Esophagus mucosa (tissue), 1 donor: ENCODE measurements at places on chromosomes 7 and 10.

DNA sequence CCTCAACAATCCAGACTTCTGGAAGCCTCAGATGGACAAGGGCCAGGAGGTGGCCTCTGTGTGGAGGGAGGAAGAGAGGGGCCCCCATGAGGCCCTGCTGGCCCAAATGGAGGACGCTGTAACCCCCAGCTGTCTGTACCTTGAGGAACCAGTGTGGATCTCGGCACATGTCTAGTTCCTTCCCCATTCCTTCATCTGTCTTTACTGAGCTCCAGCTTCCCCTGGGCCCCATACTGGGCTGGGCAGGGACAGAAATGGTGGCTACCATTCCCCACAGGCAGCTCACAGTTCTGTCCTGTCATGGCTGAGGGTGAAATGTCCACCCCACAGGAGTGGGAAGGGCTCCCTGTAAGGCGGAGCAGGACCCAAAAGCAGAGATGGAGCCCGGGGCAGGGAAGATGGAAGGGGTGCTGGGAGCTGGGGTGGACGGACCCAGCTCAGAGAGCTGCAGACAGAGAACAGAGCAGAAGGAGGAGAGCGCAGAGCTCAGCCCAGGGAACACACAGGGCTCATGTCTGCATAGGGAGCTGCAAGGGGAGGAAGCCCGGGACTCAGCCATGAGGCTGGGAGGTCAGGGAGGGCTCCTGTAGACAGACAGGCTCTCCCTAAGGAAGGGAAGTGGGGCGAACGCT lies 22.8 kb downstream of the ANTXRL start:
- no peak for ATAC-seq

DNA sequence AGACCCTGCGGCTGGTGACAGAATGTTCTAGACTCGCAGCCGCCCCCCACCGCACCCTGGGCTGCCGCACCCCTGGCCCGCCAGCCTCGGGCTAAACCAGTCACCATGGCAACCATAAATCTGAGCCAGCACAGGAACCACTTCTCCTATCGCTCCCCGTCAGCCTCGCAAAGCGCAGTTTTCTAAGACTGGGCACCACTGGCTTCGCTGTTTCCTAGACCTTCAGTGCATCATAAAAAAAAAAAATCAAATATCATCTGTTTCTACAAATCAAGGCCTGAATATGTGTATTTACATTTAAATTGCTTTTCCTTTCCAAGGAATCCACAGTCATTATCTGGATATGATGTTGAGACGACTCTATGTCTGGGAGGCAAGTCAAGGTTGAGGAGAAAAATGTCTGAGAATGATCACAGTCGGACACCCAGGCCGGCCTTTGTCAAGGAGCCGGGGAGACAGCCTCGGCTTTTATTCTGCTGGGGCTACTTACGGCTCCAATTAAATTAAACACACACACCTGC lies 99.9 kb downstream of the PTPRN2 start:
- no peak for ATAC-seq

GRCh38 chr7:457814-458510 lies 61.7 kb downstream of the PDGFA start:
- peak; percentile 23 for ATAC-seq

DNA sequence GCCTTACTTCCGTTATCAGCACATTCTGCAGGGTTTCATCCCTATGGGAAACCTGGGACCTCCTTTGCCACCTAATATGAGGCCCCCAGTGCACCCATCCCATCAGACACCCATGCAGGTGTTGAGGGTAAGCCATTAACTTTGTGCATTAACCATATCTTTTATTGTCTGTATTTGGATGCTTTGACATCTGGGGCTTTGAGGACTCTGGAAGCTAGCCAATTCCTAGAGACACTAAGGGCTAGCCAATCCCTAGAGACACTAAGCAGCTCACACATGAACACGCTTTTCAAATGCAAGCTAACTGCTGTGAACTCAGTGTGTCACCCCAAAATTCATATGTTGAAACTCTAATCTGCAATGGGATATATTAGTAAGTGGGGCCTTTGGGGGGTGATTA lies 272.5 kb upstream of the COBL start:
- no peak for ATAC-seq

DNA sequence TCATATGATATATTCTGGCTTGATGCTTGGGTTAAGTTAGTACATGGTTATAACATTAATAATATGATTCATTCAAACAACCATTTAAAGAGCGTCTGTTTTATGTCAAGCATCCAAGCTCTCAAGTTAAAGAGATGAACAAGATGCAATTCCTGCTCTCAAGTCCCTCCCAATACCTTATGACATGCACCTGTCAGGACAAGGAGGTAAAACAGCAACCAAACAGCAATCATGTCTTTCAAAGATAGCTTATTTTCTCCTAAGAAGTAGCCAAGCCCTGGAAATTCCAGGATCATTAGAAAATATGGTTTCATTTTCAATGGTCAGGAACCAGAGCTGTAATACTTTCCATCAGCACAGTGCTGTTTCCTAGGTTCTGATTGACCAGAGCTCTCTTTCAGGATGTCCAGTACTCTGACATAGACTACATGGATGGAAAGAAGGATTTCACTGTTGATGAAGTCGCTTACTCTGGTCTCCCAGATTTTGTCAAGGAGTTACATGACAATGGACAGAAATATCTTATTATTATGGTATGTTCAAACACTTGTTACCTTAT lies 29.0 kb downstream of the MGAM2 start:
- no peak for ATAC-seq

DNA sequence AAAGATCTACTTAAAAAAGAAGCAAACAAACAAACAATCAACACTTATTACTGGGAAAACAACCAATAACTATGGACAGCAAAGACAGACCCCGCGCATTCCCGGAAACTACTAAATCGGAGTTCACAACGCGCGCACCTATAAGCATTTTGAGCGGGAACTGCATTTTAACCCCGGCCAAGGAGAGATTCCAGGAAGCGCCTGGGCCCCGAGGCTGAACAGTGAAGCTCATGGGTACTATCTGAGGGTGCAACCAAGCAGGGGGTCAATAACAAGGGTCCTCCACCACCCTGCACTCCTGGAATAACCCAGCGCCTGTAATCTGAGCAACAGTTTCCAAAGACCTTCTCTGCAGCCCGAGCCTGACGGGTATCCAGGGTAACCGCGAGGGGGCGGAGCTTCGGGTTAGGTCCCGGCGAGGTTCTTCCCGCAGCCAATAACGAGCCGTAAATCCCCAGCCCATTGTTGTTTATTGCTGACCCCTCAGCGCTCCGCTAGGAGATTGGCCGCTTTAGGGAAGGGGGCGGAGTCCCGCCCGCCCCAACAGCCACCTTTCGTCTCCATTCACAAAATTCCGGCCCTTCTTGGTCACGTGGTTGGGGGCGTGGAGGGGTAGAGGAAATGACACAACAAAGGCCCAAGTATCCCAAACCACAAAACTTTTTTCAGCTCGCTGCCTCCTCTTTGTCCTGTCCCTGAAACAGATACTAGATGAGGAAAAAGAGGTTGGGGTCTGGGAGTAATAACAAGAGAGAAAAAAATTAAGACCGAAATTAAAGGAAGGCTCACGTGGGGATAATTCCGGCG lies 1.7 kb upstream of the ETV1 start:
- peak; percentile 100 for ATAC-seq

GRCh38 chr7:36409180-36409579 lies 19.5 kb downstream of the ANLN start:
- no peak for ATAC-seq

DNA sequence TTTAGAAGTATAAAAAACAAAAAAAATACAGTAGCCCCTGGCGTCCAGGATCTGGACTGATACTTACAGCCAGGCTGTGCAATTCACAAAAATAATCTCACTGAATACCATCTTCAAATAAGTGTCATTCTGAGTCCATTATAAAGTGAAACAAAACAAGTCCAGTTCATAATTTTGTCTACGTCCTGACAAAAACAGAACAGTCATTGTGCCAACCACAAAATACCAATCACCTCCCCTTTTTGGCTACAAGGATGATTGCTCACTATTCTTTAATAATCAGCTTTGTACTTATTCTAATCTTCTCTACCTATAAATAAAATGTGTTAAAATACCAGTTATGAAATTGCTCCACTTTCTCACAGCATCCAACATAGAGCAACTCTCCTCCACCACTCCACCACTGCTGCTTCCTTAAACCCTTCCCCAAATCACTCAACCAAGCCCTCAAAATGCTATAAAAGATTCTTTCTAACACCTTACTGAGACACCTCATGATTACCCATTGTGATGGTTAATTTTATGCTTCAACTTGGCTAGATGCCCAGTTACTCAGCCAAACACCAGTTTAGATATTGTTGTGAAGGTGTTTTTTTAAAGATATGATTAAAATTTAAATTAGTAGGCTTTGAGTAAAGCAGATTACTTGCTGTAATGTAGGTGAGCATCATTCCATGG lies 479.8 kb upstream of the SEMA3A start:
- ATAC-seq: no peak

DNA sequence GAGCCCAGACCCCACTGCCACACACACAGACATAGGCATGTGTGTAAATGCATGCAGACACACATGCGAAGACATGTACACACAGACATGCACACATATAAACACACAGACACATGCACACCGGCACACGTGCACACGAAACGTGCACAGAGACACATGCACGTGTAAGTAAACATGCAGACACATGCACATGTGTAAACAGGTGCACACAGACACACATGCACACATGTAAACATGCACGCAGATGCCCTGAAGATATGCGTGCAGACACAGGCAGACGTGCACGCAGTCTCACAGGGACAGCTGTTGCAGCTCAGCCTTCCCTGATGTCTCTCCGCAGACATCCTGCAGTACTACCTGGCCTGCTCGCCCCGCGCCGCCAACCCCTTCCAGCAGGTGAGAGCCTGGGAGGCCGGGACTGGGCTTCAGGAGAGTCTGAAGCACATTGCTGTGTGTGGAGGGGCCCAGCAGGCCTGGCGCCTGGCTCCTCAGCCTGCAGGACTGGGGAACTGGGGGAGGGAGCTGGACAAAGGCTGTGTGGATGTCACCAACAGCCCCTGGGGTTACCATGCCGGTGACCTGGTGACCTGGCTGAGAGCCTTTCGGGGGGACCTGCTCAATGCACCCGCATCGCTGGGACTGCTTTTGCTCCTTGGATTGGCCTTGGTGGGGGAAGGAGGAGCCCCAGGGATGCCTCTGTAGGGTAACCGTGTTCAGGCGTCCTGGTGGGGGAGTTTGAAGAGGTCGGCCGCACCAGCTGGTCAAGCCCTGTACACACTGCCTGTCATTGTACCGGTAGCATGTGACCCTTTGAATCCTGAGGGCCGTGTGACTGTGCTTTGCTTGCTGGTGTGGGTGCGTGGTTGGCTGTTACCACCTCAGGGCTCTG lies 20.3 kb downstream of the TTYH3 start:
- ATAC-seq: no peak

DNA sequence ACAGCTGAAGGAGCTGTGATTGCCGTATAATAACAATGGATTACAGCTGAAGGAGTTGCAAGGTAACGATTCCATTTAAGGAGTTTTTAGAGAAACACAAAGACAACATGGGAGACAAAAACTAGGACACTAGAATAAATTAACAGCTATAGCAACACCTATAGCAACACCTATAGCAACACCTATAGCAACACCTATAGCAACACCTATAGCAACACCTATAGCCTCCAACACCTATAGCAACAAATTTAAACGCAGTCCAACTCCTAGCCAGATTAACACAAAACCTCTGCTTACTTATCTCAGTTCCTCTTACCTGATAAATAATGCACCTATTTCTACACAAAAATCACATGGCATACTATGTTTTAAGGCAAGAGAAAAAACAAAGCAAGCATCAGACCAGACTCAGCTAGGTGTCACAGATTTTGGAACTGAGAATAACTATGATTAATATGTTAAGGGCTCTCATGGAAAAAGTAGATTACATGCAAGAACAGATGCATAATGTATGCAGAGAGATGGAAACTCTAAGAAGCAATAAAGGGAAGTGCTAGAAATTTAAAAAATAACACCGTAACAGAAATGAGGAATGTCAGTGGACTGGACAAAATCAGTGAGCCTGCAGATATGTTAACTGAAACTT lies 55.7 kb upstream of the SRPK2 start:
- no peak for ATAC-seq

GRCh38 chr10:59375990-59376389 lies 13.6 kb upstream of the FAM13C start:
- ATAC-seq: no peak

- peak; percentile 97 for ATAC-seq
These were observed at the start of gene ZNF32 for GRCh38 chr10:43648398-43649184. Gene ZNF32 (minus strand): TSS chr10:43648881. CDS start chr10:43646133, 2,748 bp downstream.

DNA sequence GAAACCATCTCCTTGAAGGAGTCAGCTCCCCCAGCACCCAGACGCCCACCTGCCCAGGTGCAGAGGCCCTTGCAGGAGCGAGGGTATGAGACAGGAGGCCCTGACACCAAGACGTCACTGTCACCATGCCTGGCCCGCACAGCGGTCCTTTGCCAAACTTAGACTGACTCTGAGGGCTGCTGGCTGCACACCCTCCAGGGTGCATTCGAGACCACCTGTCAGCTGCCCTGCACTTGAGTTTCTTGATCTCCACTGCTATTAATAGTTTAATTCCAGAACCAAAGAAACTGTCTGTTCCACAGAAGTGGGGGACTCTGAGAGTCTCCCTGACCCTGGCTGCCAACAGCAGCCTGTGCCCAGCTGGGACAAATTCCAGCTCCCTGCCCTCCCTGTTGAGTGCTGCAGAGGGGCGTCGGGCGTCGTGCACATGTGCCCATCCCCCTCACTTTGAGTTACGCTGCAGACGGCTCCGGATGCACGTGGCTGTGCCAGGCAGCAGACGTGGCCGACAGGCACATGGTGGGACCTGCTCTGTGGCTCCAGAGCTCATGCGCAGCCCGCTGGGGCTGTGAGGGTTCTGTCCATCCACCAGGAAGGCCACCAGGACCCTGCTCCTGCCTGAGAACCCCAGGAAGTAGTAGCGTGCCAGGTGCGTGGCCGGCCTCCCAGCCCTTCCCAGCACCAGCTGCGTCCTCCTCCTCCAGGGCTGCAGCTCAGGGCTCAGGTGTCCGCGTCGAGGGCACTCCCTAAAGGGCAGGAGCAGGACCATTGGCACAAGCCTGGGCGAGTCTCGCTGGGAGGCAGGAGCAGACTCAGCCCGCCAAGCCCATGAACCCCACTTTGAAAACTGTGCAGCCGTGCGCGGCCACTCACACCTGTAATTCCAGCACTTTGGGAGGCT lies 24.8 kb downstream of the ELFN1 start:
- ATAC-seq: peak; percentile 25

DNA sequence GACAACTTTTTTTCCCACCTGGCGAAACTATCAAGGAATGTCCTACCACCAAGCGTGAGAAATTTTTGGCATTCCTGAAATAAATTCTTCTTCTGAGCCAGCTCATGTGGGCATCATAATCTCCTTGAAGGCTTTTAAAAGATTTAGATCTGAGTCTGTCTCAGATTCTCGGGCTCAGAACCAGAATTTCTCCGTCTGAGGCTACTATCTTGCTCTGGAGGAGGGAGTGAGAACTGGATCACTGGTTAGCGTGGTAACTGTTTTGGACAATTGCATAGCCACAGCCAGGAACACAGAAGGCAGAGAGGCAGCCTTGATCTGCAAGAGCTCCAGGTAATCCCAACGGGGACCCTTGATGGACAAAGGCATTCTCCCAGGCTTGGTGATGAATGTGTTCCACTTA lies 1.0 kb upstream of the PLAC9 start:
- no peak for ATAC-seq

DNA sequence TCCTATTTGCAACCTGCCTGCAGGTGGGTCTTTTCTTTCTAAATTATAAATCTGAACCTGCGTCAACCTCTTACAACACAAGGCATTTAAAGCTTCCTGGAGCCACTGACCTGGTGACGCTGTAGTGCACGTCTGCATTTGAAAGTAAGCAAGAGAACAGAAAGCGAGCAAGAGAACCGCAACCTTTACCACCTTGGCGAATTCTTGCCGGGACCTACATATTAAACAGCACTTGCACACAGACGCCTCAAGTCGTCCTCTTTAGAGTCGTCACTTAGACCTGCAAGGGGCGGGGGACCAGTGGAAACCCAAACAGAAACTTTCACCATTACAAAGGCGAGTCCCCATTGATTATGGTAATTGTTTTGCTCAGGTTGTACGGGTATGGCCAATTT lies 9.5 kb downstream of the GLI3 start:
- ATAC-seq: no peak
